Stimulated activated CD4-positive, alpha-beta T cell treated with anti-CD3 and anti-CD28 coated beads, Interleukin-1b, Interleukin-23, amount 100 ng/mL, for 4 hours (primary cell): ENCODE measurements at places on chromosomes 12 and 14.

- no peak for DNase-seq
These were observed at the start of gene ASB2 for GRCh38 chr14:93976477-93977057. Gene ASB2 (minus strand): TSS chr14:93976570. CDS start chr14:93964539, 12,031 bp downstream.

DNA sequence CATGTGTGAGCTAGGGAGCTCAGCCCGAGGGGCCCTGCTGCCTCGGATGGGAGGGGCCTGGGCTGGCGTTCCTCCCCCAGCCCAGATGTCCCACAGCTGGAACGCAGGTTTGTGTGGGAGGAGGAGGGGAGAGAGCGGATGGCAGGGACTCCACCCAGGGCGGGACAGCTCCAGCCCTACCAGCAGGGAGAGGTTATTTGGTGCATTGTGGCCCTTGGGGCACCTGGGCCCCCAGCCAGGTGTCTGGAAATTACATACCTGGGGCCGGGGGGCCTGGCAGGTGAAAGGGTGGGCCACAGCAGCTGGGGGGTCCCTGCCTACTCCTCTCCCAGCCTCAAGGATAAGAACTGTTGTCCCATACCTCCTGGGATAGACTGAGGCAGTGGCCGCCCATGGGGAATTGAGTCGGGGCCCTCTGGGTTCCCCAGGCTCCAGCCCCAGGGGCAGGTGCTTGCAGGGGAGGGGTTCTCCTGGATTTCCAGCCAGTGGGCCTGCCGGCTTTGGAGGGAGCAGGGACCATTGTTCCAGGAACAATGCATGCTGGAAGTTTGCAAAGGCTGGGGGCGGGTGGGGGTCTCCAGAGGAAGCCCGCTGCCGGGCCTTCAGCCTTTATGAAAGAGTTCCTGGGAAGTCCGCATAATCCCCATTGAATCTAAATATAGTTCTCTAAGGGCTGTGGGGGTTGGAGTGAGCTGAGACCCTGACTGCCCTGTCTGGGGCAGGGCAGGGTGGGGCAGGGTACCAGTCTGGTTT lies 1.2 kb downstream of the KIF26A start:
- DNase-seq = no peak

DNA sequence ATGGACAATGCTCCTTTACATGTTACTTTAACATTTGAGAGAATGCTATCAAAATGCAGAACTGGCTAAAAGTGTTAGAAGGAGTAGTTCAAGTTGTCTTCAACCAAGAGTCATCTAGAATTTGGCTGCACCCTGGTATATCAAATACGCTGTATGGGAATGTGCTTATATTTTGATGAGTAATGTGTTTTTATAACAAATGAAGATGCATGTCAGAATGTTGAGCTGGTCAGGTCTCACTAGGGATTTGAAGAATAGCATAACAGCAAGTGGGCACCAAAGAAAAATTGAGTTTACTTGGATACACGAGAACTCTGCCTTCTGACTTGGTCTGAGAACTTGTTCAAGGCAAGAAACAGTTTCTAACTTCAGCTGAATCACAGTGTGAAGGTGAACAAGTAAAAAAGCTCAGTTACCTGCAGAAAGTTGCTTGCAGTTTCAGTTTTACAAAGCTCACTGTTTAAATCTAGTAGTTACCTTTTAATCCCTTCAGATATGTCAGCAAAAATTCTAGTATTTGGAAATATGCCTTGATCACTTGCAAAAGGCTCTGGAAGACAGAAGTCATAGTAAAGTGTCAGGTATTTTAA lies 82.3 kb downstream of the PDE3A start:
- no peak for DNase-seq

DNA sequence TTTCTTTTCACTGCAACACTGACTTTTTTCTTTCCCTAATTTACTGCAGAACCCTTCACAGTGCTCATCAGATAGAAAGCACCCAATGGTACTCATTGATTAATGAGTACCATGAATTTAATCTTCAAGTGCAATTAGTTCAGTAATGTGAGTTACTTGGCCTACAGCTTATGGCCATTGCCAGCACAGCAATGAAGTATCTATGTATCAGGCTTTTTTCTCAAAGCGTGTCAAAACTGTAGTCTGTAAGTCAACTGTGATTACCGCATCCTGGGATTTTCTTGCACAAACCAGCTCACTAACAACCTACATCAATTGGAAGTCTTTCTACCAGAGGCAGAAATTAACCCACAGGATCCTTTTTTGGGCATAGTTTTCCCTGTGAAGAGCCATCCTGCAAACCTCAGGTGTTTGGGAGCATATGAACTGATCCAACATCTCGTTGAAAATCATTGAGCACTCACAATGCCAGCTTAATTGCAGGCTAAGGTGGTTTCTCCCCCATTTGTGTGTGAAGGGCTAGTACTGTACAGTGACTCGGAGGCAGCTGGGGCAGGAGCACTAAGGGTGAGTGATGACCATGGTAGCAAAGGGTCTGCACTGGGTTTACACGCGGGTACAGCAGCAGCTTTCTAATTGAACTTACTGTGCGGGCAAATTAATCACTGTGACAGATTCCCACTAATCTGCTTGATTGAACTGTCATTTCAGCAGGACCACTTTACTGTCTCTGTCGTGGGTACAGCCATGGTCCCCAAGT lies 619.3 kb downstream of the SNAPC1 start:
- no peak for DNase-seq

GRCh38 chr12:76307083-76307482 lies 41.1 kb downstream of the BBS10 start:
- no peak for DNase-seq

DNA sequence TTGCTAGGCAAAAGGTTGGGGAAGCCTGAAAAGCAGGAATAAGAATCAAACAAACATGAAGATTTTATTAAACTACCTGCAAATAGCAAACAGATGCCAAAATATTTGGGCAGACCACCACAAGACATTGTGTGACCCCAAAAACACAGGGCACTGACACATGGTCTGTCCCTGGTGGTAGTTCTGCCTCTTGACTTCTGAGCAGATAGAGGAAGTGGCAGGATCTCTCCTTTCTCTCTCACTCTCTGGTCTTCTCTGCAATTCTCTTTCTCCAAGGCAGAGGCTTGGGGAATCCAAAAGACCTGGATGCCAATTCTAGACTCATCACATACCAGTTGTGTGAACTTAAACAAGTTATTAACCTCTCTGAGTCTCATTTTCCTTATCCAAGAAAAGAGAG lies 4.3 kb upstream of the PTGDR start:
- no peak for DNase-seq

- DNase-seq = no peak
These were observed 14.1 kb downstream of the DGLUCY start for GRCh38 chr14:91127924-91128323.

GRCh38 chr14:51999084-51999483 lies 9.7 kb downstream of the RTRAF start:
- DNase-seq = no peak

GRCh38 chr14:21191809-21192446 lies 36.1 kb upstream of the OR5AU1 start:
- DNase-seq = no peak

DNA sequence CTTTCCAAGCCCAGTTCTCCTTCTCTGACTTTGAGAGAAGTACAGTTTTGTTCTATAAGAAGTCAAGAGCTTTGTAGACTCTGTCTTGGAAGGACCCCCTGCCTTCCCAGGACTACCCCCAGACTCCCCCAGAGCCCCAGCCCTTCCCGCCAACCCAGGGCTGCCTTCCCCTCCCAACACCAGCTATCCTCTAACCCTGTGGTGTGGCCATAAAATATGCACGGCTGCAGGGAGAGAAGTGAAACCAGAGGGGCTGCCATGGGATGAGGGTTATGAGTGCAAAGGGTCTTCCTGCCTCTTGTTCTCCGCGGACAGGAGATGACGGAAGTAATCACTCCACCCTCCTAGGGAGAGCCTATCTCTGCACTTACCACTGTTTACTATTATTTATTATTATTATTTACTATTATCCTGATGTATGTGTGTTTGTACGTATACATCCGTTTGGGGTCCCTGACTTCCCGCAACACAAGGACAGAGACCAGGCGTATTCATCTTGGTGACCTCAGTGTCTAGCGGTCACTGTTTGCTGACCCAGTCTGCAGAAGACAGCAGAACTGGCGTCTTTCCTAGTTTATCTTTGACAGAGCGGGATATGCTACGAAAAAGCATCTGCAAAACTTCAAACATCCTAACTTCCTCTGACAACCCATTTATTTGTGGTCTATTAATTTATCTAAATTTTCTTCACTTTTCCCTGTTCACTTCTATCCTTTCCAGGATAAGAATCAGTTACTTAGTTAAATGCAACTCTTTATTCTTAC lies 3.5 kb upstream of the SCNN1A start:
- no peak for DNase-seq

DNA sequence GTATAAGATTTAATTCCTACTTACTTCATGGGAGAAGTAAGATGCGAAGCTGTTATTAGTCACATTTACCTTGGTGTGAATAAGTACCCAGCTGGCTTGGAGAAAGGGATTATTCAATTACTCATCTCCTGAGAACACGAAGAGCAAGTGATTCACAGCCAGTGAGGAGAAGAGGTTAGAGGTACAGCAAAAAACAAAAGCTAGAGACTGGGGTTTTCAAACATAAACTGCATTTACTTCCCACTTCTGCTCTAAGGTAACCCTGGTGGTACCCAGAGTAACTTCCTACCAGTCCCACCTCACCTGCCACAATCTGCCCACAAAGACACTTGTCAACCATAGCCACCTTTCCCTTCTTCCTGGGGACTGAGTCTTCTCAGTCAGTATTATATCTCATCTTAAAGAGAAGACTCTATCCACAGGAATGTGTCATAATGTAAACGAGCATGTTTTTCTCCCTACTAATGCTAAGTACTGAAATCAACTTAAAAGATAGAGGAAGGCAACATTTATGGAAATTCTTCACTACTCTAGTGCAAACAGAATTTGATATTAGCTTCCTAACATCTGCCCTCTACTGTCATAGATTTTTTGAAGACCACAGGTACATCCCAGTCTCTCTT lies 6.0 kb upstream of the IL22 start:
- DNase-seq = no peak

GRCh38 chr12:55972911-55973598 lies 823 bp upstream of the RAB5B start:
- DNase-seq = no peak

DNA sequence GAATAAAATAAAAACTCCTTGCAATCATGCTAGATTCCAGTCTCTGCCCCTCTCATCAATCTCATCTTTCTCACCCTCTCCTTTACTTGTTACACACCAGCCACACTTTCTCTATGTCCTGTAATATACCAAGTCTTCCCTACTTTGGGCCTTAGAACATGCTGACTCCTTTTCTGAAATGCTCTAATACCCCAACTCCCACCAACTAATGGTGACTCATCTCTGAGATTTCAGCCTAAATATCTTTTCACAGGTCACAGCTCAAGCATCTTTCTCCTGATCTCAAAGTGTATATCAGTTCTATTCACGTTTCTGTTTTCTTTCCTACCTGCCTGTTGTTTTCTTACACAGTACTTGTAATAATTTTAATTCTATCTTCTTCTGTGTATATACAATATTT lies 378.9 kb upstream of the PRICKLE1 start:
- no peak for DNase-seq

DNA sequence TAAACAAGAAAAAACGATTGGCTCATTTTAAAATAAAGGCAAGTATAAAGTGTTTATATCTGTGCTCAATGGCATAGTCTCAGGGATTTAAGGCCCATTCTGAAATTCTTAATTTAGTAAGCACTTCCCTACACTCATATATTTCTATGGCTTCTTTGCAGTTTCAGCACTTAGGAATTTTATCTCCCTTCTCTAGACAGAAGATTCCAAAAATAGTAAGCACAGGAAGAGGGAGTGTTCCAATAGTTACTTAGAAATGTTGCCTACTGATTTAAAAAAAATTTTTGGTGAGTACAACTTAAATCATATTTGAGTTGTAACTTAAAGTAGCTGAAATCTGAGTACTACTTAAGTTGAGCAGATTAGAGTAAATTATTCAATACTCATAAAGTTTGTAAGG lies 19.8 kb downstream of the INSM2 start:
- no peak for DNase-seq

DNA sequence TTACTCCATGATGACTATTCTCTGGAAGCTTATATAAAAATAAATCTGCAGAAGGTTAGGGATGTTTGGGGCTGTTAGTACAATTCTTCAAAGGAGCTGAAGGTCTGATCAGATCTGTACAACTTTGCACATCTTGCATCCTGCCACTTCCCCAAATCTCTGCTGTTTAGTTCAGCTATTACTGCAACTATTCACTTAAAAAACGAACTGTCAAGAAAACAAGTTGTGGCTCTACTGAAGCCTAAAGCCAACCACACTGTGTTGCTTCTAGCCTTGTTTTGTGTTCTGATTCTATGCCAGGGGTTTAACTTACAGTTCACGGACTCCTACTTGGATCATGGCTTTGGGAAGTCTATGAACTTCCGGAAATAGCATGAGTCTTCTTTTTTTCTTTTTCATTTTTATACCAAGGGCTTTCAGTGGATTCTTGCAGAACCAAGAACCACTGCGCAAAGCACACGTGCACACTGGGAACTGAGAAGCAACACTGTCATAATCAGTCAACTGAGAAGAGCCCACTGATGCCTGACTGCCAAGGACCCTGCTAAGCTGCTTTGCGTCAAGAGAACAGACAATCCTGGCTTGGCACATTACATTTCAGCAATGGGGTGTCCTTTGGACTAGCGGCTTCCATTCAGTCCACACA lies 66.3 kb upstream of the EEA1 start:
- no peak for DNase-seq

GRCh38 chr14:105377555-105378182 lies 20.7 kb upstream of the TEX22 start:
- no peak for DNase-seq

- no peak for DNase-seq
These were observed 3.8 kb downstream of the GALNT16 start for GRCh38 chr14:69263771-69264170.

- no peak for DNase-seq
These were observed 723.9 kb downstream of the MED13L start for GRCh38 chr12:115553622-115554021.

DNA sequence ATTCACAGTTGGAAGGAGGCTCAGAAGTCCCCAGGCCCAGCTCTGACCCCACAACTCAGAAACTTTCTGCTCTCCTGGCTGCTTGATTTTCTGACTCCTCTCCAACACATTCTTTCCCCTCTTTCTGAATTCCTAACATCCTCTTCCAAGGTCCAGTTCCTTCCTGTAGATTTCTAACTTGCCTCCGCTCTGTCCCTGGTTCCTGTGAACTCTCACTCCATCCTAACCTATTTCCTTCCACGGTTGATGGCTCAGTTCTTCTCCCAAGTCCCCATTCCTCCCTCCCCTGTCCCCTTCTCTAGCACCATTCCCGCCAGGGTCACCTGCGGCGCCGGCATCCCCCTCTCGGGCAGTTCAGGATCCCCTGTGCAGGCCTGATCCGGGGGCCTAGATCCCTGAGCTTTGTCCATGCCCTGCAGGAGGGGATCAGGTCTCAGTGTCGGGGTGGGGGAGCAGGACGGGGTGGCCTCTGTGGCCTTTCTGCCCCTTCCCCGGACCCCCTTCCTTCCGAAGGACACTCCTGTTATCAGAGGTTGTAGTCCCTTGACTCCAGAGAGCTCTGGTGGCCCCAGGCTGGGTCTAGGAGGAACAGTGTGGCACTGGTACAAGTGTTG lies 6.0 kb upstream of the SLC22A17 start:
- DNase-seq = no peak

GRCh38 chr14:56905282-56905681 lies 95.0 kb upstream of the OTX2 start:
- DNase-seq = no peak
